Right lung (tissue), 10 donors: ENCODE measurements at places on chromosomes 12 and 14. TPM values are rescaled to one million over a fixed set of nuclear protein-coding genes. Genes with fewer than 3 reads are reported as not detected.

The FOXJ2 gene
- 25.8 TPM for polyA plus RNA-seq

The SNW1 gene
- 79.3 TPM for polyA plus RNA-seq

The ACRBP gene
- 6.4 TPM for polyA plus RNA-seq

DNA sequence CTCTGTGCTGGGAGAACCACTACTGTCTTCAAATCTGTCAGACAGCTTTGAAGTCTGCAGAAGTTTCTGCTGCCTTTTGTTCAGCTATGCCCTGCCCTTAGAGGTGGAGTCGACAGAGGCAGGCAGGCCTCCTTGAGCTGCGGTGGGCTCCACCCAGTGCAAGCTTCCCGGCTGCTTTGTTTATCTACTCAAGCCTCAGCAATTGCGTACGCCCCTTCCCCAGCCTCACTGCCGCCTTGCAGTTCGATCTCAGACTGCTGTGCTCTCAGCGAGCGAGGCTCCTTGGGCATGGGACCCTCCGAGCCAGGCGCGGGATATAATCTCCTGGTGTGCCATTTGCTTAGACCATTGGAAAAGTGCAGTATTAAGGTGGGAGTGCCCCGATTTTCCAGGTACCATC, 25.1 kb upstream of the KLRB1 start:
- DNase-seq: no peak

DNA sequence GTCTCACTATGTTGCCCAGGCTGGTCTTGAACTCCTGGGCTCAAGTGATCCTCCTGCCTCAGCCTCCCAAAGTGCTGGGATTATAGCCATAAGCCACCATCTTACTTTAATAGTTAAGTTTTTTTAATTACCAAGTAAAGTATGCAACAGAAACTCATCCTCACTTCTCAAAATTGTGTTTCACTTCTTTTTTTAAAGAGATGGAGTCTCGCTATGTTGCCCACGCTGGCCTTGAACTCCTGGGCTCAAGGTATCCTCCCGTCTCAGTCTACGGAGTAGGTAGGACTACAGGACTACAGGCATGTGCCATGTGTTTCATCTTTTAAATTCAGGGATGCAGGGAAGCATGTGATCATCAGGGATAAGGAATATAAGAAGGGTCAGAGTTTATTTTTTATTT, 17.2 kb upstream of the ARID2 start:
- no peak for DNase-seq

GRCh38 chr12:50708631-50709030, 55.3 kb upstream of the ATF1 start:
- DNase-seq: no peak
